ENCODE measurements at places on chromosomes 12 and 14.

GRCh38 chr12:104565606-104566243 is 109.0 kb downstream of the CHST11 start:
- no peak for DNase-seq

GRCh38 chr12:130832561-130833209 is 6.4 kb downstream of the STX2 start:
- DNase-seq, result no peak

GRCh38 chr12:70185301-70185700 is 57.9 kb upstream of the CNOT2 start:
- no peak for DNase-seq

DNA sequence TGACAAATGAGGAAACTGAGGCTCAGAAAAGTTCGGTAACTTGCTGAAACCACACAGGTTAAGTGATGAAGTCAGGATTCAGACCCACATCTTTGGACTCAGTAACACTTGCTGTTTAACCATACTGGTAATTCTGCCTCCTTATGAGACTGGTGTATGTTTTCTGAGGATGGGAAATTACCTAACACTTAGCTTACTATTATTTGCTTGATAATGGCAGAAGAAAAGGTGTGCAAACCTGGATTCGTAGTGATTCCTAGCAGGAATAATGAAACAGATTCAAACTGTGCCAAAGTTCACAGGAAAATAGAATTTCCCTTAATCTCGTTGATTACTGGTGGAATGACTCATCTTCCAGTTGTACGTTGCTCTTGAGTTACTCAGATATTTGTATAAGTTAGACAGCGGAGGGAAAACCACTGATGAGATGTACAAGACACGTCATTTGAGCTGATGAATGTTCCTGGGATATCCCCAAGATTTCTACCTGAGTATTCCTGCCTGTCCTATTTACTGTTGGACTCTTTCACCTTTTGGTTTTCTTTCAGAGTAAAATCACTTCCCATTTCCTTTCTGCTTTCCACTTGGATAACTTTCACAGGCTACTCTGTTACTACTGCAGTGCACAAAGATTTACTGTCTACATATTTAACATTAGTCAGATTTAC is 37.5 kb downstream of the PRORP start:
- DNase-seq, result no peak

- DNase-seq, result no peak
Observed at GRCh38 chr14:92494512-92494911, 19.1 kb upstream of the RIN3 start.

- DNase-seq, result no peak
Observed at GRCh38 chr14:53701108-53701875, 255.3 kb downstream of the BMP4 start.

- DNase-seq, result no peak
Observed at GRCh38 chr12:89192429-89192828, 159.9 kb downstream of the DUSP6 start.

- DNase-seq, result no peak
Observed at GRCh38 chr12:95178136-95178535, 39.1 kb downstream of the FGD6 start.

GRCh38 chr12:24780697-24781368 is 168.1 kb downstream of the BCAT1 start:
- DNase-seq, result no peak
